Natural killer cell treated with Interleukin-12 subunit alpha and Interleukin-12 subunit beta and Interleukin-15 and Interleukin-18, amount 100 ng/mL, for 72 hours (primary cell): ENCODE measurements at places on chromosomes 11 and 22. TPM values are rescaled to one million over a fixed set of nuclear protein-coding genes. Genes with fewer than 3 reads are reported as not detected.

GRCh38 chr11:9138133-9138453 is 46.7 kb upstream of the SCUBE2 start:
- H3K36me3 ChIP-seq, result no peaks in the 10 kb centered on the region
- H3K27ac ChIP-seq, result no peak overlapping the region
- DNase-seq, result no peak
- H3K4me3 ChIP-seq, result no peak overlapping the region
- no peaks in the 10 kb centered on the region for H3K27me3 ChIP-seq
- peaks cover 7% of the 10 kb centered on the region for H3K4me1 ChIP-seq

- no peak overlapping the region for H3K27ac ChIP-seq
- no peaks in the 10 kb centered on the region for H3K36me3 ChIP-seq
- H3K27me3 ChIP-seq, result peaks cover 16% of the 10 kb centered on the region
- peaks cover 11% of the 10 kb centered on the region for H3K4me1 ChIP-seq
Measured at GRCh38 chr11:123122341-123122740, 60.4 kb upstream of the HSPA8 start.

- peak overlapping the region; percentile 88 for H3K27ac ChIP-seq
- peak overlapping the region; percentile 98 for H3K4me3 ChIP-seq
- H3K36me3 ChIP-seq, result no peaks in the 10 kb centered on the region
- H3K4me1 ChIP-seq, result peaks cover 11% of the 10 kb centered on the region
- peaks cover 2% of the 10 kb centered on the region for H3K27me3 ChIP-seq
Measured at GRCh38 chr11:45918962-45919675, 1.4 kb upstream of the PEX16 start.

GRCh38 chr11:64757549-64758329 is 2.0 kb downstream of the PYGM start:
- H3K36me3 ChIP-seq, result peaks cover 5% of the 10 kb centered on the region
- no peak overlapping the region for H3K27ac ChIP-seq
- H3K27me3 ChIP-seq, result no peaks in the 10 kb centered on the region
- no peak for DNase-seq
- no peak overlapping the region for H3K4me3 ChIP-seq

- no peak overlapping the region for H3K27ac ChIP-seq
- H3K36me3 ChIP-seq, result peaks cover 7% of the 10 kb centered on the region
- DNase-seq, result no peak
- H3K27me3 ChIP-seq, result no peaks in the 10 kb centered on the region
- no peaks in the 10 kb centered on the region for H3K4me1 ChIP-seq
- no peak overlapping the region for H3K4me3 ChIP-seq
Measured at GRCh38 chr11:31397239-31397834, 27.7 kb downstream of the DNAJC24 start.

GRCh38 chr11:119144825-119145486 is 3.9 kb upstream of the ABCG4 start:
- H3K4me1 ChIP-seq, result peaks cover 12% of the 10 kb centered on the region
- no peak overlapping the region for H3K27ac ChIP-seq
- peaks cover 33% of the 10 kb centered on the region for H3K27me3 ChIP-seq
- DNase-seq, result no peak
- H3K36me3 ChIP-seq, result no peaks in the 10 kb centered on the region

DNA sequence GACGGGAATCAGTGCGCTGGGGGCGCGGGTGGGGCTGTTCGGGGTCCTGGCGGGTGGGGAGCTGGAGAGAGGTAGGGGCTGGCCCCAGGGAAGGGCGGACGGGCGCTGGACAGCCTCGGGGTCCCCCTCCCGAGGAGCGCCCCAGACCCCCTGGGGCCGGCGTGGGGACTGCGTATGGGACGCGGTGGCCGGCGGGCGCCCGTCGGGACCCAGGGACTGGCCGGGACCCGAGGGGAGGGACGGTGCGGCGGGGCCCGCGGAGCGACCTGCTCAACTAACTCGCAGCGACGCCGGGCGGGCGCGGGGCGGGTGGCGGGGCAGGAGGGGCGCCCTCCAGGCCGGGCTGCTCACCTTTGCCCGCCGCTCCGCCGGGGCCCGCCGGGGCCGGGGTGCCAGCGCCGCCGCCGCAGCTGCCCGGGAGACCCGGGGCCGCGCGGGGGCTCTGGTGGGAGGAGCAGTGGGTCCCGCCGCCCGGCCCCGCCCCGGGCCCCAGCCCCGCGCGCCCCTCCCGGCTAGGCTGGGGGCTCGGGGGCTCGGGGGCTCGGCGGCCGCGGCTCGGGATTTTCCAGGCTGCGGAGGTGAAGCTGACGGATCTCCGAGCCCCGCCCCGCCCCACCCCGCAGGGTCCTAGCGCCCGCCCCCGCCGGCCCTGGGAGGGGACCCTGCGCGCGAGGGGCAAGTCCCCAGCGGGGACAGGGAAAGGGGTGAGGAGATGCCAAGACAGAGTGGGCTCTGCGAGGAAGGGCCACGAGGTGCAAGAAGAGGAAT is 12.3 kb downstream of the STARD10 start:
- no peaks in the 10 kb centered on the region for H3K36me3 ChIP-seq
- peak overlapping the region; percentile 76 for H3K4me3 ChIP-seq
- DNase-seq, result peak; percentile 70
- peaks cover 20% of the 10 kb centered on the region for H3K4me1 ChIP-seq
- no peaks in the 10 kb centered on the region for H3K27me3 ChIP-seq
- H3K27ac ChIP-seq, result no peak overlapping the region

DNA sequence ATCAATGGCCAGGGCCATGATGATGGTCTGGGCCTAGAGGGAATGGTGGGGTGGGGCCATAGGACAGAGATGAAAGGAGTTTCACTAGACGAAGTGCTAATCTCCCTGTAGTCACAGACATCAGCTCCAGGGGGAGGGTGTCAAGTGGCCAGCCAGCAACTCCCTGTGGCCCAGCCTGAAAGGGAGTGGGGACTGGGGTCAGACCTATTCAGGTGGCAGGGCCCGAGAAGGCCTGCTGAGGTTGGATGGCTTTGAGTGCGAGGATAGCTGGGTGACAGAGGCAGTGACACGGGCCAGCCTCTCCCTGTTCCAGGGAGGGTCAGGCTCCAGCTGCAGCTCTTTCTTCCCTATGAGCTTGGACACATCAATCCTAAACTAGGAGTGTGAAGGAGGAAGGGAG is 11.0 kb downstream of the TOB2 start:
- H3K36me3 ChIP-seq, result no peaks in the 10 kb centered on the region
- no peak overlapping the region for H3K27ac ChIP-seq
- H3K27me3 ChIP-seq, result no peaks in the 10 kb centered on the region
- no peak for DNase-seq

GRCh38 chr22:47295226-47295901 is 532.9 kb downstream of the TBC1D22A start:
- peaks cover 3% of the 10 kb centered on the region for H3K27me3 ChIP-seq
- H3K27ac ChIP-seq, result no peak overlapping the region
- H3K4me1 ChIP-seq, result no peaks in the 10 kb centered on the region

DNA sequence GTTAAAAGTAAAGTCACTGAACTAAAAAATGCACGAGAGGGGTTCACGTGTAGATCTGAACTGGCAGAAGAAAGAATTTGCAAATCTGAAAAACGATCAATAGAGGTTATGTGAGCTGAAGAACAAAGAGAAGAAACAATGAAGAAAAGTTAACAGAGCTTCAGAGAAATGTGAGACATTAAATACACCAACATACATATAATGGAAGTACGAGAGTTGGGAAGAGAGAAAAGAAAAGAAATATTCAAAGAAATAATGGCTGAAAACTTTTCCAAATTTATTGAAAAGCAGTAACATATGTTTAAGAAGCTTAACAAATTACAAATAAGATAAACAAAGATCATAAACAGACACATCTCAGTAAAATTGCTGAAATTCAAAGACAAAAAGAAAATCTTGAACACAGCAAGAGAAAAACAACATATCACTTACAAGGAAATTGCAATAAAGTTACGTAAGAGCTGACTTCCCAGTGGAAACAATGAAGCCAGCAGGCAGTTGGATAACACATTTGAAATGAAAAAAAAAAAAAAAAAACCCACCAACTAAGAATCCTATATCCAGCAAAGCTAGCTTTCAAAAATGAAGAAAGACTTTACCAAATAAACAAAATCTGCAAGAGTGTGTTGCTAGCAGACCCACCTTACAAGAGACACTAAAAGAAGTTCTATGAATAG is 56.8 kb downstream of the EMSY start:
- no peak for DNase-seq
- H3K27ac ChIP-seq, result no peak overlapping the region

GRCh38 chr11:64268893-64269539 is 15.4 kb downstream of the BAD start:
- H3K27ac ChIP-seq, result peak overlapping the region; percentile 99
- H3K36me3 ChIP-seq, result no peaks in the 10 kb centered on the region
- no peaks in the 10 kb centered on the region for H3K27me3 ChIP-seq
- peaks cover 30% of the 10 kb centered on the region for H3K4me1 ChIP-seq
- H3K4me3 ChIP-seq, result peak overlapping the region; percentile 100

DNA sequence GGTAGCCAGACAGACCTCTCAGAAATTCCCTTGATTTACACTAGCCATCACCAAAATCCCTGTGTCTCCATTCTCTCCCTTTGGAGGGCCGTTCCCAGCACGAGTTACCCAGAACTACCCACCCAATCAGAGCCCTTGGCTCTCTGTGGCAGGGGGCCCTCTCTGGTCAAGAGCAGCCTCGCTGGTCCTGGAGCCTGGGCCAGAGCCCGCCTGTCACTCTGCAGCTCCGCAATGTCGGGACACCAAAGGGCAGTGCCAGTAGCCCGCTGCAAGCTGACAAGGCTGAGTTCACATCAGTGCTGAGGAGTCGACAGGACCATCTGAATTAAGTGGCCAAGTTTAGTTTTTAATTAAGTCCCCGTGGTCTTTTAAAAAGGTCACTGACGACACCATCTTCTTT is 241.6 kb downstream of the ST3GAL4 start:
- H3K36me3 ChIP-seq, result no peaks in the 10 kb centered on the region
- no peaks in the 10 kb centered on the region for H3K27me3 ChIP-seq

- H3K36me3 ChIP-seq, result no peaks in the 10 kb centered on the region
- peaks cover 17% of the 10 kb centered on the region for H3K27me3 ChIP-seq
- H3K4me3 ChIP-seq, result no peak overlapping the region
- DNase-seq, result no peak
- no peaks in the 10 kb centered on the region for H3K4me1 ChIP-seq
Measured at GRCh38 chr11:119585043-119585781, 143.8 kb downstream of the NECTIN1 start.

DNA sequence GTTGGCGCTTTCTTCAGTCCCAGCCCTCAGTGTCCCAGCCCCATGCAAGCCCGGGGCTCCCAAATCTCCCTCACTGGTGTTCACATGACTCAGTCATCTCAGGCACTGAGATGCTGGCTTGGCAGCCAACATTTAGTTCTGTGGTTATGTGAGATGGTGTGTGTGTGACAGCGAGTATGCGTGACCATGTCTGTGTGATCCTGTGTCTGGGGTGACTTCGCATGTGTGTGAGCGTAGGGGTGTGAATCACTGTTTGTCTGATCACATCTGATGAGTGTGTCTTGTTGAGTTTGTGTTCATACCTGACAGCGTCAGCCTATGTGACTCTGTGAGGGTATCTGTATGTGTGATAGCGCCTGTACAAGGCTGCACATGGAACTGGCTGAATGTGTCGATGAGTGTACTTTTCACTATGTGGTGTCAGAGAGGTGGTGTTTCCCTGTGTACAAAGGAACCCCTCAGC is 16.2 kb downstream of the CREB3L1 start:
- peaks cover 13% of the 10 kb centered on the region for H3K27me3 ChIP-seq
- H3K4me1 ChIP-seq, result peaks cover 5% of the 10 kb centered on the region
- no peak overlapping the region for H3K27ac ChIP-seq
- H3K4me3 ChIP-seq, result no peak overlapping the region

- H3K27ac ChIP-seq, result no peak overlapping the region
- DNase-seq, result no peak
- H3K4me3 ChIP-seq, result no peak overlapping the region
- H3K4me1 ChIP-seq, result peaks cover 2% of the 10 kb centered on the region
- peaks cover 38% of the 10 kb centered on the region for H3K27me3 ChIP-seq
Measured at GRCh38 chr11:130625578-130626306, 177.3 kb downstream of the ADAMTS15 start.

GRCh38 chr11:85699957-85700741 is 14.2 kb upstream of the CCDC89 start:
- peaks cover 14% of the 10 kb centered on the region for H3K36me3 ChIP-seq
- H3K27ac ChIP-seq, result peak overlapping the region; percentile 98
- H3K27me3 ChIP-seq, result no peaks in the 10 kb centered on the region
- DNase-seq, result no peak
- peak overlapping the region; percentile 52 for H3K4me3 ChIP-seq

GRCh38 chr22:20808844-20809243 is 34.9 kb downstream of the SERPIND1 start:
- H3K4me3 ChIP-seq, result no peak overlapping the region
- no peak for DNase-seq
- H3K27me3 ChIP-seq, result no peaks in the 10 kb centered on the region
- H3K4me1 ChIP-seq, result no peaks in the 10 kb centered on the region
- peaks cover 14% of the 10 kb centered on the region for H3K36me3 ChIP-seq

- DNase-seq, result no peak
- H3K4me3 ChIP-seq, result no peak overlapping the region
- H3K27me3 ChIP-seq, result peaks cover 17% of the 10 kb centered on the region
- H3K27ac ChIP-seq, result no peak overlapping the region
Measured at GRCh38 chr11:69251639-69252489, 42.1 kb upstream of the MYEOV start.

DNA sequence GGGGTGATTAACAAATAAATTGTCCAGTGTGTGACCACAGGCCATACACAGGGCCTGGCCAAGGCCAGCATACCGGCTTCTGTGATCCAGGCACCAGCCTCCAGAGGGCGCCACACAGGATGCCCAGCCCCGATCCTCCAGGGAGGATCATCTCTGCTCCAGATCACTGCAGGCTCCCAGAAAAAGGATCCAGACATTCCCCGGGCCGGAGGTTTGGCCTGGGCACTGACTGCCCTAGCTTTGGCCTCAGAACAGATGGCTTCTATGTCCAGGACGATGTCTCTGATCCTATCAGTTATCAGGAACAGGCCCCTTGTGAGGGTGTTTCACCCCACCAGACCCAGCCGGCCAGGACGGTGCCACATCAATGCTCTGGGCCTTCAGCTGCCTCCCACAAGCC is 74.5 kb upstream of the LMO1 start:
- H3K4me1 ChIP-seq, result no peaks in the 10 kb centered on the region
- no peaks in the 10 kb centered on the region for H3K27me3 ChIP-seq
- no peak overlapping the region for H3K27ac ChIP-seq
- H3K4me3 ChIP-seq, result no peak overlapping the region
- no peaks in the 10 kb centered on the region for H3K36me3 ChIP-seq
- no peak for DNase-seq

The ACR gene
- total RNA-seq, result not detected

The TRABD gene
- total RNA-seq, result 71.0 TPM

The SAA2 gene
- not detected for total RNA-seq

The CABP4 gene
- 2.2 TPM for total RNA-seq

The LIF gene
- 125 TPM for total RNA-seq

The TMEM45B gene
- not detected for total RNA-seq

The CYP2D6 gene
- 1.7 TPM for total RNA-seq

The SSTR3 gene
- total RNA-seq, result 0.11 TPM

The IGSF9B gene
- 1.8 TPM for total RNA-seq
